Activated CD4-positive, alpha-beta T cell treated with anti-CD3 and anti-CD28 coated beads for 24 hours (primary cell): ENCODE measurements at places on chromosomes 5 and 9.

DNA sequence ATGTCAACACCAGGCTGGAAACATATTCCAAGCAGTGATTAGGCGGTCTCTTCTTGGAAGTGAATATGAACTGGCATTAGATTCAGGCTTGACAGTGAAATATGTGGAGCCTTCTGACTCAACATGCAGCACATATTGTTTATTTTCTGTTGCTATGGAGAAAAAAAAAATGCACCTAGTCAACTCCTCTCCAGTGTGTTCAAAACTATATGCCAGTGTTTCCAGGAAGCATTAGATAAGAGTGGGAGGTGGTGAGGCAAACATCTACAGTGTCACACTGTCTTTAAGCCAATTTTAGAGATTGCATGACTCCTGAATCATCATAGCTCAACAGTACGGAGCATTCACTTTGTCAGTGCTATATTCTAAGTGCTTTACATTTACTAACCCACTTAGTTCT lies 117.9 kb downstream of the HCN1 start:
- no peak for DNase-seq

DNA sequence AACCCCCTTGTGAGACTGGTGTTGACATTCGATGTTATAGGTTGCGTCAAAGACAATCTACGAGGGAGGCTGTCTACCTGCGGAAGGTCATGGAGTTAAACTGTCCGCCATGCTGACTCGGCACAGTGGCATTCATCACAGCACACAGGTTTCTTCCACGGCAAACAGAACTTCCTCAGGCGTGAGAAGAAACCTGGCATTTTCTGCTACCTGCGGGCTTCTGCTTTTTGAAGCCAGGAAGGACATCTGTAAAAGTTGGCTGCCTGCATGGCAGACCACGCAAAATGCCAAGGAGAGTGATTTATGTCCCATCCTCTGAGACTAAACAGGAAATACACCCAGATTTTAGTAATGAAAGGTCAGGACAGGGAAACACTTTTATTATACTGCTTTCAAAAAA lies 809.8 kb upstream of the NUDT12 start:
- no peak for DNase-seq

DNA sequence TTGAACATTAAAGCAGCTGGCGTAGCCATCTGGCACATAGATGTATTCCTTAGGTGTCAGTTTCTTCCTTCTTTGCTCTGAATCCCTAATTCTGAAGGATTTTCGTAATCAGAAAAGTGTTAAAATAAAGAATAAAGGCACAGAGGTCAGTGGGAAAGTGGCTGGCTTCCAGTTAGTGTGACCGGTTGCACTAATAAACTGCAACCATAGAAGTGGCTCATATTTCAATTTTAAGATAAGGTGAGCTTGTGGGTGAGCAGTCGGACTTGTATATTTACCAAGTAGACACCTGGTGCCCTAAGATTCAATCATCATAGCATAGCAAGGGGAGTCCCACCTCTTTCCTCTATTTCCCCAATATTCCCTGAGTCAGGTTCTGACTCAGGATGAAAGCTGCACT lies 459.6 kb downstream of the ACTL7B start:
- DNase-seq = no peak

- no peak for DNase-seq
Observed at GRCh38 chr5:108028883-108029282, 353.0 kb downstream of the FBXL17 start.

DNA sequence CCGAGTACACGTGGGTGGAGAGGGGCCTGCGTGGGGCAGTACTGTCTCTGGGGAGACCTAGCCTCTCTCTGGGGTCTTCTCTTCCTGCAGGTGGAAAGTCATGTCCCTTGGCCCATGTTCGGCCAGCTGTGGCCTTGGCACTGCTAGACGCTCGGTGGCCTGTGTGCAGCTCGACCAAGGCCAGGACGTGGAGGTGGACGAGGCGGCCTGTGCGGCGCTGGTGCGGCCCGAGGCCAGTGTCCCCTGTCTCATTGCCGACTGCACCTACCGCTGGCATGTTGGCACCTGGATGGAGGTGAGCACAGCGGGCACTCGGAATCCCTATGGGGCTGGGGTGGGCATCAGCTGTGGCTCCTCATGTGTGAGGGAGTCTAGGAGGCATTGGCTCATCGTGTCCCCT lies 5.5 kb upstream of the CACFD1 start:
- no peak for DNase-seq

- no peak for DNase-seq
Observed at GRCh38 chr9:84379740-84380139, 39.2 kb upstream of the SLC28A3 start.

GRCh38 chr9:91824601-91825305 lies 125.3 kb downstream of the ROR2 start:
- DNase-seq = no peak

GRCh38 chr9:71490810-71491209 lies 277.5 kb downstream of the CEMIP2 start:
- DNase-seq = no peak

GRCh38 chr9:134730011-134730760 lies 88.6 kb downstream of the COL5A1 start:
- DNase-seq = no peak

- DNase-seq = no peak
Observed at GRCh38 chr5:98594098-98594497, 179.4 kb upstream of the RGMB start.

- no peak for DNase-seq
Observed at GRCh38 chr5:105168806-105169205, 1606.2 kb upstream of the NUDT12 start.

DNA sequence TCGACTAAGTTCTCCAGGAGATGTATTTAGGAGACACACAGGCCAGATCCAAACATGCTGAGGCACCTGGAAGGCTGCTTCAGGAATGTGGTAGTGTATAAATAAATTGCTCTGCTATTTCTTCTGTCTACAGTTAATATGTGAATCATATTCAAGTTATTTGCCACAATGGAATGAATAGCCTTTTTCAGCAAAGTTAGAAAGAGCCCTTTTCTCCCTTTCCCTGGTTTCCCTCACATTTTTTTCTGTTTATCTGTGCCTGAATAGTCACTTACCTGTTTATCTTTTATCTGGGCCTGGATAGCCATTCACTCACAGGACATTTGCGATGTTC lies 44.1 kb upstream of the CLINT1 start:
- DNase-seq = no peak

GRCh38 chr9:113241161-113241560 lies 19.8 kb downstream of the SLC31A1 start:
- DNase-seq = no peak

- no peak for DNase-seq
Observed at GRCh38 chr5:33315189-33315588, 125.6 kb upstream of the TARS1 start.

DNA sequence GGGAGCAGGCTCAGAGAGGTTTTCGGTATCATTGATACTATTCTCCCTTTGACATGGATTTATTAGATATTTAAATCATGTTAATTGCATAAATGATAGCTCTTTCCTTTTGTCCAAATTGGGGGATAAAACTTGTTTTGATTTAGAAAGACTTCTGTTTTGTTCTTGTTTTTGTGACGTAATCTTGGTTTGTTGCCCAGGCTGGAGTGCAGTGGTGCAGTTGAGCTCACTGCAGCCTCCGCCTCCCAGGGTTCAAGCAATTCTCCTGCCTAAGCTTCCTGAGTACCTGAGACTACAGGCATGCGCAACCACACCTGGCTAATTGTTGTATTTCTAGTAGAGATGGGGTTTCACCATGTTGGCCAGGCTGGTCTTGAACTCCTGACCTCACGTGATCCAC lies 7.1 kb downstream of the MAT2B start:
- no peak for DNase-seq

- DNase-seq = no peak
Observed at GRCh38 chr5:123223921-123224320, 134.9 kb downstream of the PRDM6 start.

- no peak for DNase-seq
Observed at GRCh38 chr9:14391620-14392019, 77.7 kb upstream of the NFIB start.

DNA sequence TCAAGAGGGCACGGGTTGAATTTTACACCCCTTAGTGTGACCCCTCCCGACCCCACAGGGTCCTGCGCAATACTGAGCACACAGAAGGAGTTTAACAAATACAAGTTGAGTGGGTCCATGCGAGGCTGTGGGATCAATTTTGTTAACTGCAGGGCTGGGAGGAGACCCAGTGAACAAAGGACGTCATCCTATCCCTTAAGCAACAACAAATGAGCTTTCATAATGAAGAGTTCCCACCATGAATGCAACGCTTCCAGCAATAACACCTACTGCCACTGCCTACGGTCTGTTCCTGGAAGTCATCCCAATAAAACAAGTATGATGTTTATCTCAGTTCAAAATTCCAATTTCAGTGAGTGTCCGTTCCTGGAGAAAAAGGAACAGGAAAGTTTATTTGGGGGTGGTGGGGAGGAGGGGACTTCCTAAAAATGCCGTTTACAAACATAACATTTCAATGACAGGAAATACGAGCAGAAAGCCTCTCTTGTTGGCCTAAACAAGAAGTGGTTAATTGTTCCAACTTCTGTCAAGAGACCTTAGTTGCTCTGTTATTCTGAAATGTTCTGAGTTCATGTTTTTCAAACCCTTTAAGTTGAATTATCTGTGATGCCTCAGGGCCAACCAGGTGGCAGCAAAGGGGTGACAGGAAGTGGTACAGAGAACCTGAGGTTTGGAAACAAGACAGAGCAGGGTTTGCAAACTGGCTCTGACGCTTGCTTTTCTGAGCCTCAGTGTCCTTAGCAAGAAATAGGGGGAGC lies 65.8 kb upstream of the PLPP6 start:
- DNase-seq = no peak

GRCh38 chr9:109907810-109908458 lies 127.9 kb downstream of the PALM2AKAP2 start:
- DNase-seq = no peak

DNA sequence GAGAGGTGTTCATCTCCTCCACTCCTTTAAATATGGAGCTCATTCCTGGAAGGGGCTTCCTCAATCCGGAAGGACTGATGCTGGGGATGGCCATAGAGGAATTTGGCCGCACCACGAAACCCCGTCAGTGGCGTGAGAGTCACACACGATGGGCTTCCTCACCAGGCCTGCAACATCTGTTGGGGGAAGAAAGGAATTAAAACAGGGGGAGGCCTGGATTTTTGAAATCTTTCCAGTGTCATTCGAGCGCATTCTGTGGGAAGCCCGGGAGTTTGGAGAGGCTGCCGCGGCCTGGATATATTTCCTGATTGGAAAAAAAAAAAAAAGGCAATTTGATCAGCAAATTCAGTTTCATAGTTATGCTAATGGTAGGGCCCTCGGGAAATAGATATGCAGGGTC lies 76.3 kb upstream of the ORM1 start:
- no peak for DNase-seq

- DNase-seq = no peak
Observed at GRCh38 chr5:127899214-127899610, 184.4 kb upstream of the SLC12A2 start.

GRCh38 chr9:134341306-134341705 lies 15.1 kb downstream of the RXRA start:
- DNase-seq = no peak
